Stimulated activated CD4-positive, alpha-beta T cell treated with anti-CD3 and anti-CD28 coated beads, Interleukin-1b, Interleukin-23, amount 100 ng/mL, for 1 hour (primary cell): ENCODE measurements at places on chromosomes 12 and 14.

GRCh38 chr12:94560431-94561221 lies 89.7 kb downstream of the TMCC3 start:
- no peak for DNase-seq

DNA sequence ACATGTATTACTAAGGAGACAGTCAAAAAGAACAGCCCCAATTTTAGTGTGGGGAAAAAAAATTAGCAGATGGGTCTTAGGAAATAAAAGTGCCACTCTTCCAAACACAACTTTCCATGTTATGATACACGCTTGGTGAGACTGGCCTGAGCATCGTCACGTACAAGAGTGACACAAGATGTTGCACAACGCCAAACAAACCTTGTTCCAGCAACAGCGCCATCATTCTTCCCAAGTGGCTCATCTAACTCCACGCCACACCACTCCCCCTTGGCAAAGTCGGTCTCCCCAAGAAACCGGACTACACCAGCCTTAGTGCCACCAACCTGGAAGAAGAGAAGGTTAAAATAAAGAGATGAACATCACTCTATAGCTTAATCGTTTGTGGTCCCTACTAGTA lies 58.7 kb downstream of the CLIP1 start:
- no peak for DNase-seq

- no peak for DNase-seq
Measured at GRCh38 chr14:69137843-69138535, 14.9 kb downstream of the DCAF5 start.

- DNase-seq, result no peak
Measured at GRCh38 chr12:12384571-12385340, 27.9 kb downstream of the BORCS5 start.

DNA sequence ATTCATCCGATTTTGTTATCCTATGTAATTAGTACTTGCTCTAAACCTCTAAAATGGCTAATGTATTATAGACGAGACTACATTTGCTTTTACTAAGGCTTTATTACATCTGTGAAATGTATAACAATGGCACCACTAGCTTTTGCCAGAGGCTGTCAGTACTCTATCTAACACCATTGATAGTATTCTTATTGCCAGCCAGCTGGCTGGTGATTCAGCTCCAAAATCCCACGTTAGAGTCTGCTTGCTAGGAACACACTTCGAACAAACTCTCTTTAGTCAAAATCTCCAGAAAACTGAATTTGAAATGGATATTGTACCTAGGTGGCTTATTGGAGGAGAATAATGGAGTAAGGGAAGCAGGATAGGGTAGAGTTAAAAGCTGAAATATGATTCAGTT lies 839.2 kb downstream of the SLC6A15 start:
- no peak for DNase-seq

- no peak for DNase-seq
Measured at GRCh38 chr14:88660056-88660455, 97.2 kb downstream of the ZC3H14 start.

DNA sequence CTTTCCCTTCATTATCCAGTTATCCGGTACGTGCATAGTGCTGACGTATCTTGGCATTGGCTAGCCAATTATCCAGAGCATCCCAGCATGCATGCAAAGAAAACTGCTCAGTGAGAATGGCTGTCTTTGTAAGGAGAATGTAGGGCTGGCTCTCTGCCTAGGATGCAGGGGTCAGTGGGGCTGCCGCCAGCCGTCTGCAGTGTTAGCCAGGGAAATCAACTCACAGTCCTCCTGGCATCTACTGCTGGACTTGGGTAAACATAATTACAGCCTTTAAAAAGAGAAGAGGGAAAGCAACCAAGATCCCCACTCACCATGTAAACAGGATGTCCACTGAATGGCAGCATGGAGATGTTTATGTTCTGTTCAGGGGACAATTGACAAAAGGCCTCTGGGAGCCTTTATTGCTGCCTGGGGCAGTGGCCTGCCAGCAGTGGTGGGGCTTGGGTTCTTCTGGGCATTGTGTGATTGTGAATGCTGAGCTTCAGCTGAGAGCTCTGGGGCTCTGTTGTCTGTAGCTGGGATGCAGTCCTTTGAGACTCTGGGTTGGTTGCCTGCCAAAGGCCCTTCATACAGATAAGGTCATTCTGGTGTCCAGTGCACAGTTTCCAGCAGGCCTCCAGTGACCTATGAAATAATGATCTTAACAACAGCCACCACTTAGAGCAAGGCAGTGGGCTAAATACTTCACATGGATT lies 121.8 kb downstream of the TBC1D30 start:
- no peak for DNase-seq

GRCh38 chr14:39472078-39472477 lies 39.8 kb upstream of the FBXO33 start:
- DNase-seq, result no peak

GRCh38 chr14:51039252-51039651 lies 55.7 kb downstream of the TRIM9 start:
- DNase-seq, result no peak

DNA sequence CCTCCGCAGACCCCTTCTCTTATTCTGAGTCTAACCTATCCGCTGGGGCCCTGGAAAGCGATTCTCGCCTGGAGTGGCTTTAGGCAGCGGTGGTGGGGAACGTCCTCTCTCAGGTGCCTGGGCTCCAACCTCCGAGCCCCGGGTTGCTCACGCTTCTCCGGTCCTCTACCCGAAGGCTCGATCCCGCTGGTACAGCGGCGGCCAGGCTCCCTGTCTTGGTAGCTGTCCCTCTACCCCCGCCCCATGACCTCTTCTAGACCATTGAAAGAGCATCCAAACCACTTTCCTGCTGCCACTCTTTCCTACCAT lies 505 bp upstream of the HEBP1 start:
- no peak for DNase-seq

GRCh38 chr12:3122841-3123678 lies 45.9 kb downstream of the TSPAN9 start:
- no peak for DNase-seq

DNA sequence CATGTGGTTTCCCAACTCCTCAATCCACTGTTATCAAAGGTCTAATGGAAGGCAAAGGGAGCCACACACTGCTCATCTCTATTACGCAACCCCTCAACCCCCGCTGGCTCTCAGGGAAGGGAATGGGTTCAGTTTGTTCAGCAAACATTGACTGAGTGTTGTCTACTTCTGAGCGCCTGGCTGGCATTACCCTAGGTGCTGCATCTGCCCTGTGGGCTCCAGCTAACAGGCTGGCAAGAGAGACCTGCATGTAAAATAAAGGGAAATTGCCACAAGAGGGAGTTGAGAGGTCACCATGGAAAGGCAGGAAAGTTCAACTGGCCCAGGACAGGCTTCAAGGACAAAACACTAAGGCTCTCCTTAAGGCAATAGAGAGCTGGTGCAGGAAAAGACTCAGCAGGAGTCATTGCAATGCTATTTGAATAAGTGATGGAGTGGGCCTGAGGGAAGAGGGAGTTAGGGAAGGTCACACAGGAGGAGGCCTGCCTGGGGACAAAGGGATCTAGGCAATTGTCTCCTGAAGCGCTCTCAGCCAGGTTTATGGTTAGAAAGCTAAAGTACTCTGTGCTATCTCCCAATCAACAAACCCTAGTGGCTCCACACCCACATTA lies 5.5 kb upstream of the ZNF740 start:
- DNase-seq, result no peak

- no peak for DNase-seq
Measured at GRCh38 chr14:64826333-64826732, 53.4 kb downstream of the SPTB start.

DNA sequence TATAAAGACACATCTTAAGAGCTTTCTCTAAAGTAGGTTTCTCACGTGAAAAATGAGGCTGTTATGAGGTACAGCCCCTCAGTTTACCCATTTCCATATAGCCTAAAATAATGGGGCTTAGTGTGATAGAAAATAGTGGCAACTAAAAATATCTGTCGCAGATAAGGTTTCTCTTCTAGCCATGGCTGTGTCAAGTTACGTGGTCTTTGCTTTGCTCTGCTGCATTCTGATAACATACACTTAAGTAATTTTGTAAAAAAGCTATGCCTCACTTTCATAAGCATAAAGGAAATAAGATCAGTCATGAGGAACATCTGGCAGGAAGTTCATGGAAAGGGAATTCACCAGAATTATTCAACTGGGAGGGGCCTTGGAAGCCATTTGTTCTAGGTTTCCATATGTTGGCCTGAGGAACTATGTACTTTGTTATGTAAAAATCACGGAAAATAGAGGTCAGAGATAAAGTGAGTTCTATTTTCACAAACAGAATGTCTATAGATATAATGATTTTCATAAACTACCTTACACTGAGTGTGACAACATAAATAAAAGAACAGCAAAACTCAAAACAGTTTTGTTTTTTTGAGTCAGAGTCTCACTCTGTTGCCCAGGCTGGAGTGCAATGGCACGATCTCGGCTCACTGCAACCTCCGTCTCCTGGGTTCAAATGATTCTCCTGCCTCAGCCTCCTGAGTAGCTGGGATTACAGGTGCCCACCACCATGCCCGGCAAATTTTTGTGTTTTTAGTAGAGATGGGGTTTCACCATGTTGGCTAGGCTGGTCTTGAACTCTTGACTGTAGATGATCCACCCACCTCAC lies 195.6 kb upstream of the KRR1 start:
- DNase-seq, result no peak

DNA sequence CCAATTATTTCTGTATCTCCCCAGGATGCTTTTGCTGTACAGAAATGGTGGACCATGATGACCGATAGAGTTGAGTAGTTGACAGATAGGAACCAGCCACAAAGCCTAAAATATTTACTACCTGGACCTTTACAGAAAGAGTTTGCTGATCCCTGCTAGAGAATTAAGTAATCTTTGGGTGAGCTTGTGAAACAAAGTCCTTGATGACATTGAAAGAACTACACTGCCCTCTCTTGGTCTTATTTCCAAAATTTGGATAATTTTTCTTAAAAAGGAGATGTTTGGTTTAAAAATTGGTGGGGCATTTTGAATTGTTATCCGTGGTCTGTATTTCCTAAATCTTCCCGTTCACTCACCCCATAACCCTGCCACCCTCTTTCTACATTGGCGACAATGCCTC lies 13.7 kb upstream of the TCTN1 start:
- DNase-seq, result no peak

DNA sequence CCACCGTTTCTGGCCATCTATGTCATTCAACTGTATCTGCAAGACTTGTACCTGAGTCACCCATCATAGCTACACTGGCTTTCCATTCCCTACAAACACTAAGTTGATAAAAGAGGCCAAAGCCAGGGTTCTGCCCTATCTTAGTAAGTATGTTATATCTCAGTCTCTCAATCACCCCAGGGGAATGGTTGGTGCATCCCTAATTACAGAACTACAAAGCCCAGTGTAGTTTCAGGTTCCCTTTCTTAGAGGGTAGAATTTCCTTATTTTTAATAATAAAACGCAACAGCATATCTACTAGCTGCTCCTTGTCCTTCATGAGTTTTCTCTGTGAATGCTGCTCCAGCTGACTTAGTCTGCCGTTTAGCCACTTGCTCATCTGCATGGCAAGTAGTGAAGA lies 57.6 kb downstream of the ST8SIA1 start:
- no peak for DNase-seq

- DNase-seq, result no peak
Measured at GRCh38 chr12:43331935-43332334, 220.1 kb downstream of the ADAMTS20 start.

- DNase-seq, result no peak
Measured at GRCh38 chr14:94394025-94394493, 5.7 kb upstream of the SERPINA1 start.

- no peak for DNase-seq
Measured at GRCh38 chr14:47300796-47301195, 374.6 kb downstream of the MDGA2 start.

DNA sequence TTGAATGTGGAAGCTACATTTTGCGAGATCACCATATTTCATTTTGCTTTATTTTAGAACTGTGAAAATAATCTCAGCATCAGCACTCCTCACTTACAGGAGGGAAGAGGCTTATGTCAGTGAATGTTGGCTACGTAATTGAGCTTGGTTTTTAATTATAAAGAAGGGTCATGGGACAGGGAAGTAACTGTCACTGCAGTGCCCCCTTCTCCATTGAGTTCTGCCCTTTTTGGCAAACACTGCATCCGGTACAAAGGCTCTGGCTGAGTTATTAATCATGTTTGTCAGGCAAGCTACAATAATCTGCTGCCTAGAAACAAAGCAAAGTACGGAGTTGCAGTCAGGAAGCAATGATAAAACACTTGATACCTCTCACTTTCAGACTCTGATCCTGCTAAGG lies 546.7 kb downstream of the SNAPC1 start:
- DNase-seq, result no peak

- no peak for DNase-seq
Measured at GRCh38 chr12:32820376-32820931, 64.8 kb upstream of the YARS2 start.

- no peak for DNase-seq
Measured at GRCh38 chr14:46582826-46583225, 68.8 kb downstream of the RPL10L start.

DNA sequence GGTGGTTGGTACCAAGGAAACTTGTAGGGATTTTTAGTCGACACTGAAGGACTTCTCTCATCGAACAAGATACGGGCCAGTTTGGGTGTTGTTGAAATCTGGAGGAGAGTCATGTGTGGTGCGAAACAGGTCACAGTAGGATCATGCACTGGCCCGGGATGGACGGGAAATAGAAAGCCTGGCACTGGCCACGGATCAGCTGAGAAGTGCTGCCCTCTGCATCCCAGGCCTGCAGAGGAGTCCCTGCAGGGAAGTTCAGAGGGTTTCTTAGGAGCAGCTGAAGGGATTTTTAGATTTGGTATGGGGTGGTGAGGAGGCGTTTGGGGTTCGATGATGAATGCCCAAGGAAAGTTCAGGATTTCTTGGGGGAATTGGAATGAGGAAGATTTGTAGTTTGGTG lies 63.1 kb downstream of the TSPAN9 start:
- DNase-seq, result no peak

DNA sequence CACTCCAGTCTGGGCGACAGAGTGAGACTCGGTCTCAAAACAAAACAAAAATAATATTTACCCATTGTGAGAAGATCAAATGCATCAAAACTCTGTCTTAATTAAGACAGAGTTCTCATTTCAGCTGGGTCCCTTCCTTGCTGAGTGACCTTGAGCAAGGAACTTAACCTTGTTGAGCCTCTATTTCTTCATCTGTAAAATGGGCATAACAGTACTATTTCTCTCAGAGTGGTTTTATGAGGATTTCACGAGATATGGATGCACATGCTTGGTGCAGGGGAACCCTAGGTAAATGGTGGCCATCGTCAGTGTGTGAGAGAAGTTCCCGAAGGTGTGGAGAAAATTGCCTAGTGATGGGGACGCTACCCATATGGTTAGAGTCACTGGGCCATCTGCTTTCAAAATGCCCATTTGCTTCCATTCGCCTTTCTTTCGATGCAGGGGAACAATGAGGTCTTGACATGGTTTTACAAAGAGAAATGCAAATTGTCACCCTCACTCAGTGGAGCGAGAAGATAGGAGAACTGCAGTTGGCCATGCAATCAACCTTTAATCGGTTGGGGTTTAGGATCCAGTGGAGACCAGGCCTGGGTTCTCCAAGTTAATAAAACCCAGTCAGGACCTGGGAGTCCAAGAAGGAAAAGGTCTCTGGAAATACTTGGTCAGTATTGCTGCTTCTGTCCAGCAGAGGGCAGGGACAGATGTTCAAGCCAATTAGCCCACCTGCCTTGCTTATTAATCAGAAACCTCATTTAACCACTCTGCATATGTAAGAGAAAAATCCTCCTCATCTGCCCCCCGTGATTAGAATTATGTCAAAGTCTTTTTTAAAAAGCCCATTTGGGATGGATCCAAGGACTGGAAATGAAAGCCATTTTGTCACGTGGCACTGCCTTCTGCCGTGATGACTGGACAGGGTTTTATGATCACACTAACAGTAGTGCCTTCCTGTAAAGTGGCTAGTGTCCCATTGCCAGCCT lies 37.2 kb downstream of the CFAP251 start:
- DNase-seq, result no peak
